ENCODE measurements at places on chromosomes 1 and 21.

DNA sequence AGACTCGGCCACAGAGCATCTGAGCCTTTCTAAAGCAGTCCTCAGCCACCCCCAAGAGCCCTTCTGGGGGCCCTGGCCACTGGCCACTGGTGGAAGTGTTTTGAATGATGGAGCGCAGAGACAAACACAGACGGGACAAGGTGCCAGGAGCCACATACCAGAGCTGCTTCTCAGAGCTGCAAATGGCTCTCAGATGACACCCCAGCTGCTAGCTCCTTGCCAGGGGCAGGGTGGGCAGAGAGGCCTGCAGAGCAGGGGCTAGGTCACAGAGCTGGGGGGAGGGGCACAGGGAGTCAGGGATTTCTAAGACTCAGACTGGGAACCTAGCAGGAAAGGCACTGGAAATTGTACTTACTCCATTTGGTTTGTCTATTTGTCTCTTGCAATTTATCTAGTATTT is 30.4 kb downstream of the KCNN3 start:
- DNase-seq = no peak

GRCh38 chr1:245310571-245311531 is 156.1 kb downstream of the KIF26B start:
- no peak for DNase-seq

DNA sequence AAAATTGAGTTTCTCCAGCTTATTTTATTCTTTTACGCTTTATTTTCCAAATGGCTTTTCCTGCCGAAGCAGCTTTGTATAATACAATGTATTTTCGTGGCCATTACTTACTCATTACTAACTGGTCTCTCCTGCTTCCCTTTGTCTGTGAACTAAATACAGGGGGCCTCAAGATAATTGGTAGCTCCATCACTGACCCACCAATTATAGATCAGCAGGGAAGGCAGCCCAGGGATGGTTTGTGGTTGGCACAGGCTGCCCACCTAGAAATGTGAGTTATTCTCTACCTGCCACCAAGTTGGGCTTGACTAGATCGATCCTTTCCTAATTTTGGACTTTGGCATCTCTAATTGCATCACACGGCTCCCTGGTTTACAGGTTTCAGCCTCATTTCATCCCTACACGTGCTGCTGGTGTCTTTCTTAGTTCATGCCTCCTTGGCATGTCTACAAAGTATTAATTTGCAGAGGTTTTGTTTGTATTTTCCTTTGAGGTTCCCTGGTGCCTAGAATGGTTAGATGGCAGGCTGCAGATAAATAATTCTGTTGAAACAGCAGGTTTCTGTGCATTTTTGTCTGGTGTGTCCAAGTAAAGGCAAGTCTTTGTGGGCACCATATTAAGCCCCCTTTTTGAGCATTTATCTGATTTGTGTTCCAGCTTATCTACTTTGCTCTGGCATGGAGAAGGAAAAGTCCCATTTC is 35.2 kb downstream of the PEX14 start:
- DNase-seq = no peak

GRCh38 chr1:188295157-188295556 is 1466.4 kb downstream of the PLA2G4A start:
- no peak for DNase-seq

DNA sequence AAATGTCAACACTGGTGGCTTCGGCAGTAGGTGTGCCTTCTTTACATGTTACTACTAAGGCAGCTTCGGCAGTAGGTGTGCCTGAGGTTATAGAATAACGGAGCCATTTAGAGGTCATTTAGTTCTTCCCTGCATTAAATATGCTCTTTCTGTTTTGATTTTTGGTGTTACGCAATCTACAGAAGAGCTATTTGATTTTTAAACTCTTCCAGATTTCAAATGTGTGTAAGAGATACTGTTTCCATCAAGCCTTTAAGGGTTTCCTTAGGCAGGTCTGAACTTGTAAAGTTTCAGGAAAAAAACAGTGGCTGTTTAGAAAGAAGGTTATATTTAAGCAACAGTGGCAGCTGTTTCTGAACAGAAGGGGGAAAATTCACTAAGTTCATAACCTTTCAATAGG is 54.8 kb downstream of the PIK3R3 start:
- DNase-seq = no peak

DNA sequence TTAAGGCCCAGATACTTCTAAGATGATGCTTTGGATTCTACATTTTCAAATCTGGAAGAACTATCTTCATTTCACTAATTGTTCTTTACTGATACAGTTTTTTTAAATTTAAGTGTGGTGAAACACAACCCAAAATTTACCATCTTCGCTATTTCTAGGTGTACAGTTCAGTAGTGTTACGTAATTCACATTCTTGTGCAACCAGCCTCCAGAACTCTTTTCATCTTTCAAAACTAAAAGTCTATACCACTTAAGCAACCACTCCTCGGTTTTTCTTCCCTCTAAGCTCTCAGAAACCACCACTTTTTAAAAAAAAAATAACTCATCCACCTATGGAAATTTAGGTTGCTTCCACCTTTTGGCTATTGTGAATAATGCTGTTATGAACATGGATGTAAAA is 220.7 kb downstream of the PDE4B start:
- no peak for DNase-seq

DNA sequence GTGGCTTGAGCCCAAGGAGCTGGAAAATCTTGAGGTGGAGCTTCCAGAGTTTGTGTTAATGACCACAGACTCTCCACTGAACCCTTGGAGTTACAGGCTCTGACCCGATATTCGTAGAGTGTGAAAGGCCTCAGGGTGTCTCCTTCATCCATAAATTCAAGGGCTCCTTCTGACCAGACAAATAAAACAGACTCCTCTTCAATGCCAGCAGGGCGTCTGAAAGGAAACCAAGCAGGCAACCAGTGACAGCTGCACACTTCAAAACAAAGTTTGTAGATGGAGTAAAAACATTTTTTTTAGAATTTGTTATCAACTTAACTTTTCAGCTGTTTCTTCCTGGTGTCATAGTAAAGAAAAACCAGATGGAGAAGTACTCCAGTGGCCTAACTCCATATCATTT is 161.1 kb downstream of the KCTD3 start:
- no peak for DNase-seq

DNA sequence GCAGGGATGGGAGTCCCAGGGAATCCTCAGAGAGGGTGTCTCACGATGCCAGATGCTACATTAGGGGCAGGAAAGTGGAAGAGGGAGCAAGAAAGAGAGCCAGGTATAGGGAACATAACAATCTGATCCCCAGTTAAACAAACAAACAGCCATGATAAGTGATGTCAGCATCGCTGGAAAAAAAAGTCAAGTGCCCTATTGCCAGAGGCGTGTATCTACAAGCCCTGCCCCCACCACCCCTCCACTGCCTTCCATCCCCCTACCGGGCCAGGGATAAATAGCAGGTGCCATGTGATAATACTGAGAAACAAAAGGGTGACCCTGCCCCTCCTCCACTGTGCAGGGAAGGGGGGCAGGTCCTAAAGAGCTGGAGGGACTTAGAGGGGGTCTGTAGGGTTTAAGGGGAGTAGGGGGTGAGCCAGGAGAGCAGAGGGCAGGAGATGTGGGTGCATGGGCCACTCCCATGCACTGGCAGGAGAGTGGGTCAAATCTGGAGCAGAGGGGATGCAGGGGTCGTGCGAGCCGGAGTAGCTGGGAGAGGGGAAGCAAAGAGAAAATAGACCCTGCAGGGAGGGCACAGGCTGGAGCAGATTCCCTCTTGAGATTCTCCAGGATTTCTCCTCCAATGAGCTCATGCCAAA is 3.4 kb downstream of the SLC26A9 start:
- no peak for DNase-seq

DNA sequence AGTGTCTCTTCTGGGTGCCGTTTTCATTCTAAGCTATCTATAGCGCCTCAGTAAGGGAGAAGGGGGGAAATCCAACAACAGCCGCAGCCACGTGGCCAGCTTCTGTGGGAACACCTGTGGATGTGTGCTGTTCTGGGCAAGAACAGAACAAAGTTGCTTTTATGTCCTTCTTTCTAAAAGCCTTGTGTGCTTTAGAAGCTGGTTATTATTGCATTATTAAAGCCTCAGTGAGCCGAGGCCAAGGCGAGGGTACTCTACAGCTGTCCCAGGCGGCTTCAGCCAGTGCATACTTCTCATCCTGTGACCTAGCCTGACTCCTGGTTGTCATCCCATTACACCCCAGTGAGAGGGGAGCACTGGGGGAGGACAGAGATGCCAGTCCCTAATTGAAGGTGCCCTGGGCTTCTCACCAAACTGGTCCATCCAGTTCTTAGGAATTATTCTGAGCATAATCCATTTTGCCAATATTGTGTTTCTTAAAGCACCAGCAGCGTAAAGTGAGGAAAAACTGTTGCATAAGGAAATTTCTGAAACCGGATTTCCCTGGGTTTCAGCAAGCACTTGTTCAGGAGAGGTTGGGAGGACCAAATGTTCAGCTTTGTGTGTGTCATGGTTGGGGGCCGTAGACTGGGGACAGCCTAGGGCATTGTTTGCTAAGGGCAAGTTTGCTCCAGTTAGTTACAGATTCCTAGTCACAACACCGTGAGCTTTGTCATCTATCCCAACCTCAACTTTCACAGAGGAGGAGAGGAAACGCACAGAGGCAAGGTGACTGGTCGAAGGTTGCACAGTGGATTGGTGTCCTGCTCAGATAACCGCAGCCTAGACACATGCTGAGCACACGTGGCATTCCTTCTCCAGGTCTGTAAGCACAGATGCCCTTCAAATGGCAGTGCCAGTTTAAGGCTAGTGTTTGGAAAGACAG is 61.0 kb upstream of the ATP1A1 start:
- no peak for DNase-seq
